ENCODE measurements at places on chromosomes 6 and 20.

GRCh38 chr6:49635480-49635879 lies 1.2 kb downstream of the RHAG start:
- no peak for DNase-seq

GRCh38 chr20:61355585-61355984 lies 103.5 kb downstream of the CDH4 start:
- DNase-seq: no peak

GRCh38 chr6:30821862-30822784 lies 62.2 kb upstream of the DDR1 start:
- DNase-seq: peak; percentile 32

DNA sequence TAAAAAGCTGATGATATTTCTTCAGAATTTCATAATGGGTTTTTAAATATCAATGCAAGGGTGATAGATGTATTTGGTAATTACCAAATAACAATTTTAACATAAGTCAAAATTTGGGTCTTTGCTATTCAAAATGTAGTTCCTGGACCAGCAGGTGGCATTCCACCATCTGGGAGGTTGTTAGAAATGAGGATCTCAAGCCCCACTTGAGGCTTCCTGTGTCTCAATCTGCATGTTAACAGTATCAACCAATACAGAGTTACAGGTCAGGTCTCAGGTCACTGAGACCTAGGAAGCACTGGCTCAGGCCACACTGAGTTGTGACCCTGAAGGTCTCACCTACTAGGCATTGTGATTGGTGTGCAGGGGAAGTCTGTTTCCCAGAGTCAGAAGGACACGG lies 57.2 kb upstream of the MTRF1L start:
- DNase-seq: no peak

- no peak for DNase-seq
Observed at GRCh38 chr6:158219228-158219627, 51.1 kb downstream of the GTF2H5 start.

DNA sequence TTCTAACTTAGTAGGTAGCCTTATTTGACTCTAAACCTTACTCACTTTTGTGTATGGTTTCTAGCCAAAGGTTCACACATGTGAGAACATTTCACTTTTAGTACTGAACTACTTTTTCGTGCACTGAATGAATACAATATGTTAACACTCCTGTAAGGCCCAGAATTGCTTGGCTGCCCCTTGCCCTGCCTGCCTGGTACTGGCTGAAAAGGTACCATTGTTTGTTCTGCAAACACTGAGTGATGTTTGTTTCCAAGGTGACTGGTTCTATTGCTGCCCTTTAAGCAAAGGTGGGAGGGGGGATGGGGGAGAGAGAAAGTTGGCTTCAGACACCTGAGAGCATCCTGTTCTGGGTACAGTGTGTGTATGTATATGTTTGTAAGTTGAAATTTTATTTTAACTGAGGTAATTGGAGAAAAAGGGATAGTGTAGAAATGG lies 31.2 kb downstream of the RREB1 start:
- no peak for DNase-seq

- DNase-seq: peak; percentile 55
Observed at GRCh38 chr6:43101497-43101896, 25.4 kb downstream of the PTK7 start.

GRCh38 chr6:67974931-67975330 lies 660.2 kb upstream of the ADGRB3 start:
- no peak for DNase-seq

DNA sequence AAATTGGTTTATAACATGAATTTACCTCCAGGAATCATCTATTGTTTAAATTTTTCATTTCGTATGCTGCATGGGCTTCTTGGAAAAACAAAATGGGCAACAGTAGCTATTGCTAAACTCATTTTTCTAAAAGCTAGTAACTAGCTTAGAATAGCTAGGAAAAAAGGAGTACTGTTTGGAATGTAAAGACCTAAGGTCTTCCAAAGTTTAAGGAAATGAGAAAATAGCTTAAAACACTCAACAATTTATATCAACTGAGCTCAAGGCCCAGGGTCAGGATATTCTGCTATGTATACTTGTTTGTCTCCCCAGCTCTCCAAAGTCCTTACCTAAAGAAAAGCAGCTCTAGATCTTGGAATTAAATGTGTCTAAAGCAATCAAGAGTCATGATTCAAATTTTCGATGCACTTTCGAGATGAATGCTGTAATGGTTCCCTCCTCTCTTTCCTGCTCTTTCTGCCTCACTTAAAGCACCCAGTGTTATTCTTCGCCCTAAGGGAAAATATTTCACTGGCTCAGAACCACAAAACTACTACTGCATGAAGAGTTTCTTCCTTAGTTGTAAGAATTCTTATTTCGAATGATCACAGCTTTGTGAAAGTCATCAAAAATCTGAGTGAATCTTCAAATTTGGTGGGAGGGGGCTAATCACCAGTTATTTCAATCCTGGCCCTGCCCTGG lies 41.6 kb downstream of the LYRM4 start:
- no peak for DNase-seq

DNA sequence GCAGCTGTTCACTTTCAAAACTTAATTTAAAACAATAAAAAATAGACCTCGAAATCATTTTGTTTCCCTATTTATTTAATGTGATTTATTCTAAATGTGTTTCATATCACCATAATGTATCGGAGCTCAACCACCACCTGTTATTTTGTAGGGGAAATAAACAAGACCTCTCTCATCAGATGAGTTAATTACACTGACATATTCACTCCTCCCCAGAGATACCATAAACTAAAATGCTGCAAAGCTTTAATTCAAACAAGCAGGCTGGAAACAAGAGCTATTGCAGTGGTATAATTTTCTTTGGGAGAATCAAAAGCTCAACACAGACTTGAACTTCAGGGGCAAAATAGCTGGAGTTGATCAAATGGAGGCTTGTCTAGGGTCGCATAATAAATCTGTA lies 303.5 kb upstream of the TSHZ2 start:
- DNase-seq: no peak

GRCh38 chr20:30168800-30169138 lies 1088.7 kb upstream of the DEFB115 start:
- DNase-seq: no peak

DNA sequence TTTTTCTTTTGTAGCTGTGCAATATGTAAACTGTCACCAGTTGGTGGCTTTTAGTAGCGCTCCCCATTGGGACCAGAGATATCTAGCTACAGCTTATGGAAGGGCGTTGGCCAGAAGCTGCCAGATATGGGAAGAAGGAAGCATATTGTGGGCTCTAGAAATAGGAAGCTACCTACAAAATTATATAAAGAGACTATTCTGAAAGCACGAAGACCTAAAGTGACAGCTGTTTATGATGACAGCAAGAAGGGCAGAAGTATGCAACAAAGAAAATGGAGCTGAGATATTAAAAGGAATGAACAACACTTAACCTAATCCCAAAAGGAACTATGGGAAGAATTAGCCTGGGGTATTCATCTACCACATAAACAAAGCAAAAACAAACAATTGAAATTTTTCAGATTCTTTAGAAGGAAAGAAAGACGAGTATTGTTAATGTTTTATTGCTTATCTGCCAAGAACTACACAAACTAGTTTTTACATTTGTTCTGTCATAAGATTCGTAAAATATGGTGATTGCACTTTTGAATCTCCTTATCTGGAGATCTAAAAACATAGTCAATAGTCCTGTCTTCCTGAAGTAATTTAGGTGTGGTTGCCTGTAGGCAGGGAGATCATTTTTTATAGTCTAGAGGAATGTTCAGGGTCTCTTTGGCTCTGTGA lies 81.6 kb downstream of the NCOA7 start:
- DNase-seq: no peak

DNA sequence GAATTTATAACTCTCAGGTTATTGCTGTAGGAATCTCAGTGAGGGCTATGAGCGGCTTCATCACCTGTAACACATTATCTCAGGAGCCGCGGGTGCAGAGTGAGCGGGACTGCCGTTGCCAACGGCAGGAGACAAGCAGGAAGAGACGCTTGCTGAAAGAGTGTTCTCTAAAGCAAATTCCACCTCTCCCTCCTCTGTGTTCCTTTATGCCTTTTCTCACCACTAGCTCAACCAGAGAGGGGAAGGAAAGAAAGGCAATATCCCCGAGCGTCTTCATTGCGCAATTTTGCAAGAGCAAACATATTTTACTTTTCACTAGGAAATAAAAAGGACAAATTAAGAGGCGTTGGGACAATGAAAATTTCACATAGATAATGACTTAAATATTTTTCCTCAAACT lies 185.2 kb upstream of the EXOC2 start:
- no peak for DNase-seq

GRCh38 chr6:65117817-65118409 lies 589.1 kb downstream of the EYS start:
- DNase-seq: no peak
